ENCODE measurements at places on chromosomes 1 and 21. TPM values are rescaled to one million over a fixed set of nuclear protein-coding genes. Genes with fewer than 3 reads are reported as not detected.
A peak's percentile ranks its signal among the peaks of the same experiment; 100 is the strongest.

The FALEC gene
- total RNA-seq = not detected

- H3K4me3 ChIP-seq = no peak overlapping the region
- no peak for ATAC-seq
- H3K27ac ChIP-seq = no peak overlapping the region
- H3K36me3 ChIP-seq = peaks cover 100% of the 10 kb centered on the region
- no peaks in the 10 kb centered on the region for H3K4me1 ChIP-seq
Observed at GRCh38 chr21:46351476-46352163, 27.7 kb downstream of the PCNT start.

DNA sequence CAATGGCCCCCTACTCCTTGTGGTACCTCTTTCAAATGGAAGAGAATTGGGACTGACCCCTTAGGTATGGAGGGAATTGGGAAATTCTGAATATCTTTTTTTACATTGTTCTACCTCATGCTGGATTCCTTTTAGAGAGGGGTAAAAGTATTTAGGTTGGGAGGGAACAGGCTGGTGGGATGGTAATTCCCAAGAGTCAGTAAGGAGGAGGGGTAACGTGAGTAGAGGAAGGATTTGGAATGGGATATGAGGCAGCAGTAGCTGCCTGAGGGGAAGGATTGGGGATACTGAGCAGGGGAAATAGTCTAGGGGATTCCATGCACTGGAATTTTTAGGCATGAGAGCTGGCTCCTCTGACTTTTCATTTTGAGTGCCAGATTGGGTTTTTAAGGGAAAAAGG, 3.8 kb upstream of the AADACL3 start:
- H3K4me3 ChIP-seq = no peak overlapping the region
- H3K27ac ChIP-seq = no peak overlapping the region

The C1orf52 gene
- total RNA-seq = 27.2 TPM

- no peaks in the 10 kb centered on the region for H3K27me3 ChIP-seq
- peaks cover 100% of the 10 kb centered on the region for H3K36me3 ChIP-seq
- no peaks in the 10 kb centered on the region for H3K4me1 ChIP-seq
- peak overlapping the region; percentile 72 for H3K27ac ChIP-seq
- H3K4me3 ChIP-seq = no peak overlapping the region
- ATAC-seq = no peak
Observed at GRCh38 chr1:15938628-15939161, 37.2 kb downstream of the ZBTB17 start.

DNA sequence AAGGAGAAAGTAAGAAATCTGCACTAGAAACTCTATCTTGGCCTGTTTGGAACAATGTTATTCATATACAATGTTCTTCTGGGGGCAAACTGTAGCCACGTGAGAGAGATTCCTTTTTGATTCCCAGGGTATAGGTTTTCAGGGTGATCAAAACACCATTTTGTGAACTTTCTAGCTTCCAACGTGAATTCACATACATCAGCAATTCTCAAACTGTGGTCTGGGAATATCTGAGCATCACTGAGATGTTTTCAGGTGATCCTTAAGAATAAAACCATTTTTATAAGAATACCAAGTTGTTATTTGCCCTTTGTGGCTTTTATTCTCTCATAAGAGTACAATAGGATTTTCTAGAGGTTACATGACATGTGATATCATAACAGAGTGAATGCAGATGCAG, 66.9 kb upstream of the ATP1A1 start:
- no peaks in the 10 kb centered on the region for H3K27me3 ChIP-seq
- H3K27ac ChIP-seq = no peak overlapping the region
- H3K4me1 ChIP-seq = no peaks in the 10 kb centered on the region
- no peaks in the 10 kb centered on the region for H3K36me3 ChIP-seq

DNA sequence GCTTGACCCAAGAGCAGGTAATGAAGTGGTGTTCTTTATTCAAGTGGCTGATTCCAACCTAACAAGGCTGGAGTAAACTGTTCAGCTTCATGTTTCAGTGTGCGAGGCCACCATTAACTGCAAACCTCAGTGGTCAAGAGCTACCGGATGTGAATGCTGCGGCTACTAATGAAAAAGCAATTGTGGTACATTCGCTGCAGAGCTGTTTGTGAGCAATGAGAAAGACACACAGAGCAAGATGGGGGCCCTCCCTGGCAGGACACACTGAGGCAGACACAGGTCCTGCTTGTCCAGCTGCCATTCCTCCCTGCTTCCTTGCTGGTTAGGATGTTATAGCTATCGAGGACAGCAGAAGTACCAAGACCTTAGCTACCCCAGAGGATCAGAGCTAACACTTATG, 26.1 kb downstream of the SYF2 start:
- ATAC-seq = no peak
- H3K27ac ChIP-seq = no peak overlapping the region
- no peak overlapping the region for H3K4me3 ChIP-seq
- no peaks in the 10 kb centered on the region for H3K36me3 ChIP-seq
- H3K4me1 ChIP-seq = no peaks in the 10 kb centered on the region

GRCh38 chr21:29233256-29233546, 65.5 kb upstream of the BACH1 start:
- H3K4me1 ChIP-seq = peaks cover 7% of the 10 kb centered on the region
- H3K4me3 ChIP-seq = no peak overlapping the region
- H3K27ac ChIP-seq = no peak overlapping the region
- H3K36me3 ChIP-seq = no peaks in the 10 kb centered on the region

The A3GALT2 gene
- total RNA-seq = not detected

The TACSTD2 gene
- total RNA-seq = 3.4 TPM

- no peak overlapping the region for H3K4me3 ChIP-seq
- no peak overlapping the region for H3K27ac ChIP-seq
- no peaks in the 10 kb centered on the region for H3K36me3 ChIP-seq
- peaks cover 16% of the 10 kb centered on the region for H3K4me1 ChIP-seq
- ATAC-seq = no peak
- H3K27me3 ChIP-seq = peaks cover 69% of the 10 kb centered on the region
Observed at GRCh38 chr1:39789571-39790110, 976 bp upstream of the BMP8B start.

- no peak overlapping the region for H3K27ac ChIP-seq
- no peak for ATAC-seq
- H3K4me1 ChIP-seq = no peaks in the 10 kb centered on the region
- H3K36me3 ChIP-seq = no peaks in the 10 kb centered on the region
- H3K4me3 ChIP-seq = no peak overlapping the region
- peaks cover 8% of the 10 kb centered on the region for H3K27me3 ChIP-seq
Observed at GRCh38 chr1:226444901-226445300, 37.0 kb upstream of the PARP1 start.

The PDZK1 gene
- total RNA-seq = not detected

- H3K27me3 ChIP-seq = no peaks in the 10 kb centered on the region
- H3K4me1 ChIP-seq = no peaks in the 10 kb centered on the region
- no peak overlapping the region for H3K27ac ChIP-seq
- H3K36me3 ChIP-seq = no peaks in the 10 kb centered on the region
- H3K4me3 ChIP-seq = no peak overlapping the region
Observed at GRCh38 chr1:171279678-171280077, 31.4 kb downstream of the FMO1 start.

The SLC45A3 gene
- 1.0 TPM for total RNA-seq

GRCh38 chr1:223271085-223271781, 92.7 kb downstream of the SUSD4 start:
- H3K36me3 ChIP-seq = no peaks in the 10 kb centered on the region
- H3K27ac ChIP-seq = no peak overlapping the region
- H3K4me3 ChIP-seq = no peak overlapping the region
- no peaks in the 10 kb centered on the region for H3K4me1 ChIP-seq
- no peaks in the 10 kb centered on the region for H3K27me3 ChIP-seq

The TSPAN1 gene
- 11.0 TPM for total RNA-seq

The RCSD1 gene
- total RNA-seq = 14.5 TPM

- no peak overlapping the region for H3K27ac ChIP-seq
Observed at GRCh38 chr1:6307099-6307498, 46.2 kb upstream of the GPR153 start.

DNA sequence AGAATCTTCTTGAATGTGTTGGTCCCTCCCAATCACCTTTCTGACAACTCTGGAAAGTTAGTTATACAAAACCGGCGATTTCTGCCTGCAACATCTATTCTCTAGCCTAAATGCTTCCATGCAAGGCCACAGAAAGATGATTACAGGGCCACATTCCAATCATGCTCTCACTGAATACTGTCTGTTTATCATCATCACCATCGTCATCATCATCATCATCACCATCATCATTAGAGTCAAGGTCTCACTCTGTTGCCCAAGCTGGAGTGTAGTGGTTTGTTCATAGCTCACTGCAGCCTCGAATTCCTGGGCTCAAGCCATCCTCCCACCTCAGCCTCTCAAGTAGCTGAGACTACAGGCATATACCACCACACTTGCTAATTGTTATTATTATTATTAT, 521.2 kb upstream of the DAB1 start:
- H3K4me1 ChIP-seq = no peaks in the 10 kb centered on the region
- no peak overlapping the region for H3K27ac ChIP-seq
- H3K4me3 ChIP-seq = no peak overlapping the region
- H3K36me3 ChIP-seq = no peaks in the 10 kb centered on the region
- no peaks in the 10 kb centered on the region for H3K27me3 ChIP-seq

DNA sequence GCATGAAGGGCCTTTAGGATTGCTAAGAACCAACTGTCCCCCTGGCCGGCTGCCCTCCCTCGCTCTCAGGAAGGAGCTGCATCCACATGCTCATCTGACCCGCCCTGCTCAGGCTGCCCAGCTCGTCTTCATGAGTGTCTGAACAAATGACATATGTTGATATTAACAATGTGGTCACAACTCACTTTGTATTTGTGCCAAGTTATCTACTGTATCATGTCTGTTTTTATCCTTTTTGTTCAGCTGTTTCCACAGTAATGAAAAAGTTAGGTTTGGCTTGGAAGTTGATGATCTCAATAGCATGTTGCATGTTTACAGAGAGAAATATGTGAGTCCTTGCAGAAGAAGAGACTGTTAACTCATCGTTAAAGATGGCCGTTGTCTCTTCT, 75.1 kb downstream of the PHTF1 start:
- no peaks in the 10 kb centered on the region for H3K27me3 ChIP-seq
- H3K36me3 ChIP-seq = peaks cover 1% of the 10 kb centered on the region
- peak; percentile 70 for ATAC-seq
- H3K4me1 ChIP-seq = no peaks in the 10 kb centered on the region
- no peak overlapping the region for H3K4me3 ChIP-seq

DNA sequence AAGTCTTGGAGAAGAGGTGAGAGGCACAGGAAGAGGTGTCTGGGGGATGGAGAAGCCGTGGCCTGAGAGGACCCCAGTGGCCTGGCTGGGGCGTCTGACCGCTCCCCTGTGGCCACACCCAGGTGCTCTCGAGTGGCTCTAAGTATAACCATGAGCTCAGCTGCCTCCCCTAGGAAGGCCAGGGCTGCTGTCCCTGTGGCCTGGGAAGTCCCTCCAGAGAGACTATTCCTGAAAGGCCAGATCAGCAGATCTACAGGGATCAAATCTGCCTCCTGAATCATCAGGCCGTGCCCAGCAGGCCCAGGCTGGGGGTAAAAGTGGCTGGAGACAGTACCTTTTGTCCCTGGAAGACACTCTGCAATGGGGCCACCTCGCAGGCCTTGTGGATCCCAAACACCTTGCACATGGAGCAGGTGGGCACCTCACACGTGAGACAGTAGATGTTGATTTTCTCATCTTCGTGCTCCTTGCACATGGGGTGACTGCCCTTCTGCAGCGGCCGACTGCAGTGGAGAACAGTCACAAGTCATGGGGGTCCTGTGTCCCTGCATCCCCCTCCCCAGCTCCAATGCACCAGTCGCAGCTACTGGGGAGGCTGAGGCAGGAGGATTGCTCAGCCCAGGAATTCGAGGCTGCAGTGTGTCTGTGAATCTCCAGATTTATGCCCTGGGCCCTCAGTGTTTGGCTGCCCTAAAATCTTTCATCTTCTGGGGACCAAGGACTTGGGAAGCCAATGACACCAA, 6.4 kb downstream of the TRIM63 start:
- ATAC-seq = no peak
- H3K27ac ChIP-seq = no peak overlapping the region
- H3K4me1 ChIP-seq = no peaks in the 10 kb centered on the region
- no peaks in the 10 kb centered on the region for H3K36me3 ChIP-seq

The MMP23B gene
- total RNA-seq = 7.7 TPM

The CDA gene
- 0.96 TPM for total RNA-seq

DNA sequence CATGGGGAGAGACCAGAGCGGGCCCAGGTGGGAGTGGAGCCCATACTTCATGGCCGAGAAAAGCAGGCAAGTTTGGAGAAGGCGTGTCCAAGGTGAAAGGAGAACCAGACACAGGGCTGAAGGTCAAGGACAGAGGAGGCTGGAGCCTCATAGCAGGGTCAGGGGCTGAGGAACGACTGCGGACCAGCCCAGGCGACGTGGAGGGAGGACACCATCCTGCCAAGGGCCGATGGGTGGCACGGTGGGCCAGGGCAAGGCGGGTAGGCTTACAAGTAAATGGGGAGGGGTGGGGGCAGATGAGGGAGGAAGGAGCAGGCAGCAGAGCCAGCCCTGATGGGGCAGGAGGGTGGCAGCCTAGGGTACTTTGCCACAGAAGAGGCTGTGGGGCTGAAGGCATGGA, 18.2 kb upstream of the GPR153 start:
- no peaks in the 10 kb centered on the region for H3K27me3 ChIP-seq
- H3K4me1 ChIP-seq = peaks cover 15% of the 10 kb centered on the region
- no peak overlapping the region for H3K27ac ChIP-seq
- H3K36me3 ChIP-seq = no peaks in the 10 kb centered on the region

GRCh38 chr1:151992303-151993083, 1.2 kb downstream of the S100A10 start:
- peaks cover 21% of the 10 kb centered on the region for H3K4me1 ChIP-seq
- no peaks in the 10 kb centered on the region for H3K36me3 ChIP-seq
- peak overlapping the region; percentile 91 for H3K27ac ChIP-seq
- peak; percentile 81 for ATAC-seq
- peak overlapping the region; percentile 45 for H3K4me3 ChIP-seq
- no peaks in the 10 kb centered on the region for H3K27me3 ChIP-seq

The LINGO4 gene
- not detected for total RNA-seq

- no peak overlapping the region for H3K4me3 ChIP-seq
- no peaks in the 10 kb centered on the region for H3K36me3 ChIP-seq
Observed at GRCh38 chr21:26804895-26805609, 40.2 kb downstream of the ADAMTS1 start.

The YIPF1 gene
- total RNA-seq = 16.9 TPM

DNA sequence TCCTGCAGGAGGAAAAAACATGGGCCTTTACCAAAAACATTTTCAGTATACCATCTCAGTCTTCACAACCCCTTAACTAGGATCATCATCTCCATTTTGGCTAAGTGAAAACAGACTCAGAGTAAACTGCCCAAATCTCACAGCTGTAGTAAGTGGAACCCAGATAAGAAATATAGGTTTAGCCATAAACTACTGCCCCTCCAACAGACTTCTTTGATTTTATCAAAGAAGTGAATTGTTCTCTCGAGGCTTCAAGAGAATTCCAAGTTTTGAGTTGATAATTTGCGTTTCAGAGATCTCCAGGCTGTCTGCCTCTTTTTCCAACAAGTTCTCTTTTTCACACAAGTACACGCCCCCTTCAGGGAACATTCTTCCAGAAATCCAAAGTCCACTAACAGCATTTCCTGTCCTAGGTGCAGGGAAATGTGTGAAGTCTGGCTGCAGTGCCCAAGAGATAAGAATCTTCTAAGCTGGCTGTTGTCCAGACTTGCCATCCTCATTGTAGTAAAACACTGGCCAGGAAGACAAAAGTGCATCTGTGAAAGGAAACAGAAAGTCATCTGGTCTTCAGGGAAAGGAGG, 30.8 kb downstream of the RNF19B start:
- ATAC-seq = peak; percentile 63
- H3K4me1 ChIP-seq = no peaks in the 10 kb centered on the region
- H3K27ac ChIP-seq = peak overlapping the region; percentile 48
- H3K4me3 ChIP-seq = no peak overlapping the region

Data from gastroesophageal sphincter (tissue), 4 donors.